ENCODE measurements at places on chromosomes 4 and X.
A peak's percentile ranks its signal among the peaks of the same experiment; 100 is the strongest.

- no peak for DNase-seq
These were observed 157.1 kb upstream of the DGKK start for GRCh38 chrX:50627696-50628095.

DNA sequence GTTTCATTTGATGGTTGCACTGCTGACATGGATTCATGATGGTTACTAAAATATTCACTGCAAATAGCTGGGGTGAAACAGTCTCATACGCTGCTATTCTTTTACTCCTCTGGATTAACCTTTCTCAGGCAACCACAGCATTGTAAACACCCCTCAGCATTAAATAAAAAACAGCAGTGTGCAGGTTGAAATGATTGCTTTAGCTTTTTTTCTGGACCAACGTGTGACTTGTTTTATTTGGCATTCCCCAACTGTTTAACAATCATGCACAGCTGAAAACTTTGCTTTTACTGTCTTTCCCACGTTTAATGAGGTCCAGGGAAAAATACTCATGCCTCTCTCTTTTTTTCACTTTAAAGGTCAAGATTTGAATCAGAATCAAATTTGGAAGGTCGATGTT is 490.8 kb downstream of the RAPGEF2 start:
- DNase-seq = no peak

- DNase-seq = peak; percentile 72
These were observed 39.8 kb downstream of the SNCA start for GRCh38 chr4:89797117-89797516.

DNA sequence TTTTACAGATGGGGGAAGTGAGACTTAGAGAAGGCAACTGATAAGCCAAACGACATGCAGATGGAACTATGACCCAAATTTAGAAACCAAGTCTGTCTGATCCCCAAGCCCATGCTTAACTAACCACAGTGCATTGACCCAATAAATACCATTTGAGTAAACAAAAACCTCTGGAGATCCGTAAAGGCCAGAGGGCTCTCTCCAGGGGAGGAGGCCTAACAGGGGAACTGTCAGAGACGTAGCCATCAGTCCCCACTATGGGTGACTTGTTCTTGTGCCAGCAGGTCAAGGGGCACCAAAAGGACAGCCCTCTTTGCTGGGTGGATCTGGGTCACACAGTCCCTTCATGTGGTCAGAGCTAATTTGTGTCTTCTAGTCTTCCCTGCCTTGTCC is 420.2 kb downstream of the BCOR start:
- no peak for DNase-seq

- peak; percentile 61 for DNase-seq
These were observed 183.1 kb upstream of the LEF1 start for GRCh38 chr4:108351791-108352190.

GRCh38 chr4:22508376-22508775 is 7.5 kb downstream of the ADGRA3 start:
- DNase-seq = no peak

DNA sequence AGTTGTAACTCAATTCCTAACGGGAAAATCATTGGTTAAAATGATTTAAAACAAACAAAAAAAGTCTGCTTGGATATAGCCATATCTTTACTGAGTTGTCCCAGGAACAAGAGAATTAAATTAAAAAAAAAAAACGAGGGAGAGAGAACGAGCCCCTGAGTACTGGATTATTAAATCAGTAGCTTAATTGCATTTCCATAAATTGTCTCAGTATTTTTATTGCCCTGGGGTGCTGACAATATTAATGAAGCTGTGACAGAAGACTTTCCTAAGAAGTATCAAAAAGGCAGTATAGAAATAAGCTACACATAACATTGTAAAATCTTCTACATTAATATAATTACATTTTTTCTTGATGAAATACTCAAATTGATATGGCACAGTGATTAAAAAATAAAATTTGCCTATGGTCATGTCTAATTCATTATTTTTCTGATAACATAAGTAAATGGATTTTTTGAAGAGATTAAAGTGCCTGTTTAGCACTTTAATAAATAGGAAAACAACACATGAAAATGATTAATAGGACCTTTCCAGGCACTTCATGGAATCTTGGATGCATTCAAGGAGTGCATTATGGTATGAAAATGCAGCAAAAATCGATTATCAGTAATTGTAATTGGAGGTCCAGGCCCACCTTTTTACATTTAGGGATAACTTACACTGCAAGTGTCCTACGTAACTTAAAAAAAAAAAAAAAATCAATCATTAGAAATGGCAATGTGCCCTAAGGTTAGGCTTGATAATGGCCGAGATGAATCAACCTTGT is 2233.4 kb downstream of the ARAP2 start:
- no peak for DNase-seq
